ENCODE measurements at places on chromosomes 12 and 14.

DNA sequence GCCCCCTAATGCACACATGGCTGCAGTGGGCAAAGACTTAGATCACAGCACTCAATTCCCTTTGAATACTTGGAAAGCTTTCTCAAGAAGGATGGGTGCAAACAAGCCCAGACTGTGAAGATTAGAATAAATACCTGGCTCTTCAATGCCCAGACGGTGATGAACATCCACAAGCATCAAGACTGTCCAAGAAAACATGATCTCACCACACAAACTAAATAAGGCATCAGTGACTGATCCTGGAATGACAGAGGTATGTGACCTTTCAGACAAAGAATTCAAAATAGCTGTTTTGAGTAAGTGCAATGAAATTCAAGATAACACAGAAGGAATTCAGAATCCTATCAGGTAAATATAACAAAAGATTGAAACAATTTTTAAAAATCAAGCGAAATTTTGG, 43.8 kb upstream of the ZDHHC17 start:
- DNase-seq: peak; percentile 73

- no peak for DNase-seq
Measured at GRCh38 chr12:52628841-52629240, 10.5 kb upstream of the KRT73 start.

DNA sequence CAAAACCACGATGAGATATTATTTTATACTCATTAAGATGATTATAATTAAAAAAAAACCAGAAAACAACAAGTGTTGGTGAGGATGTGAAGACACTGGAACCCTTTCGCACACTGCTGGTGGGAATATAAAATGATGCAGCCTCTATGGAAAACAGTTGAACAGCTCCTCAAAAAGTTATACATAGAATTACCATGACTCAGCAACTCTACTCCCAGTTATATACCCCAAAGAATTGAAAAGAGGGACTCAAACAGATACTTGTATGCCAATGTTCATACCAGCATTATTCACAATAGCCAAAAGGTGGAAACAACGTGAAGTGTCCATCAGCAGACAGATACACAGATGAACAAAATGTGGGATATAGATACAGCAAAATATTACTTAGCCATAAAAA, 53.1 kb downstream of the TAOK3 start:
- no peak for DNase-seq

DNA sequence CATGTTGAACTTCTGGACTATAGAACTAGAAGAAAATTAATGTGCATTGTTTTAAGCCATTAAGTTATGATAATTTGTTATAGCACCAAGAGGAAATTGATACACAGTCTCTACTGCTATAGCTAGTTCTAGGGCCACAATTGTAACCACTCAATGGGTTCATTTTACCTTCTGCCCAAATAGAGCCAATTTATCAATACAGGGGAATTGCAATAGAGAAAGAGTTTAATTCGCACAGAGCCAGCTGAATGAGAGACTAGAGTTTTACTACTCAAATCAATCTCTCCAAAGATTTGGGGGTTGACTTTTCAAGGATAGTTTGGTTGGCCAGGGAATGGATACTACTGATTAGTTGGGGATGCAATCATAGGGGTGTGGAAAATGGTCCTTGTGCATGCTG, 31.9 kb upstream of the BICDL1 start:
- DNase-seq: no peak

Data from choroid plexus epithelial cell (primary cell).